ENCODE measurements at places on chromosomes 13 and 19.
A peak's percentile ranks its signal among the peaks of the same experiment; 100 is the strongest.

- no peak for DNase-seq
Observed at GRCh38 chr19:10422046-10422461, 1.7 kb downstream of the PDE4A start.

DNA sequence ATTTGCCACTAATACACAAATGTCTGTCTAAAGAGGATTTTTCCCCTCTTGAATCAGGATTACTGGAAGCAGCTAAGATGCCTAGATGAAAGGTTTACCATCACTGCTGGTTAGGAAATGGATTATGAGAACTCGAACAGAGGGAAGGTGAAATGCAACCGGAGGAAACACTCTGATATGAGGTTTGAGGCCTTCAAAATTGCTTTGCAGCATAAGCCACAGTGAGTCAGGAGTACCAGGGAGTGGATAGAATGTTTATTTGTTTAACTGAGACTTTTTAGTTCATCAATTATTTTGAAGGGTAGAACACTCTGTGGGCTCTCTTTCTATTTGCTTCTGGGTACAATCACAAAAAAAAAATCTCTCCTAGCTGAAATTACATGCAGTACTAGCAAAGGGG, 18.1 kb downstream of the CDADC1 start:
- no peak for DNase-seq

GRCh38 chr13:40105231-40105630, 449.8 kb downstream of the COG6 start:
- DNase-seq: no peak

DNA sequence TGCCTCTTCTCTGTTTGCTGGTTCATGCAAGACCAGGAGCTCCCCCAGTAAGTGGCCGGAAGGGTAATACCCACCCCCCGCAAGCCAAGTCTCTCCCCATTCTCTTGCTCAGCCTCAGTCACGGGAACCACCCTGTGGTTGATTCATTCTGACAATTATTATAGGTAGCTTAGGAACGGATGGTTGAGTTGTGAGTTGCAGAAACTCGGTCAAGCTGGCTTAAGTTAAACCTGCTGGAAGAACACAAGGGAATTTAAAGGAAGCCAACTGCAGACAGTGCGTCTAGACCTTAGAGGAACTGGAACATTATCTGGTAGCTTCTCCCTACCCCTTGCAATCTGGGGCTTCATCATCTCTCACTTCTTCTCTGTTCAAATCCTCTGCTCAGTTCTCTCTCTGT, 8.9 kb downstream of the FPR1 start:
- no peak for DNase-seq

DNA sequence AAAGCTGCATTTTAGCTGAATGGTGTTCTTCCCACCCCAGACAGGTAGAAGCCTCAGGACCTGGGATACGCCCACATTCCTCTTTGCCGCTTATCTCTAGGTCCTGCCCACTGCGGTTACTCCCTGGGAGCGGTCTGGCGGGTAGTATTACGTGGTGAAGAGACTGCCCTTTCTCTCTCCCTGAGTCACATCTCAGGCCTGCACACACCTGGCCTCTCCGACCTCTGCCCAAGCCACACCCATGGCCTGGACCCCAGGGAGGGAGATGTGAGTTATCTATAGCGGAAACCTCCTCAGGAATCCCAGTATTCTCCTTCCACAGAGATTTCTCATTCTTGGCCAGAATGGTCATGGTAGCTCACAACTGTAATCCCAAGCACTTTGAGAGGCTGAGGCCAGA, 17.3 kb downstream of the RHPN2 start:
- DNase-seq: no peak

DNA sequence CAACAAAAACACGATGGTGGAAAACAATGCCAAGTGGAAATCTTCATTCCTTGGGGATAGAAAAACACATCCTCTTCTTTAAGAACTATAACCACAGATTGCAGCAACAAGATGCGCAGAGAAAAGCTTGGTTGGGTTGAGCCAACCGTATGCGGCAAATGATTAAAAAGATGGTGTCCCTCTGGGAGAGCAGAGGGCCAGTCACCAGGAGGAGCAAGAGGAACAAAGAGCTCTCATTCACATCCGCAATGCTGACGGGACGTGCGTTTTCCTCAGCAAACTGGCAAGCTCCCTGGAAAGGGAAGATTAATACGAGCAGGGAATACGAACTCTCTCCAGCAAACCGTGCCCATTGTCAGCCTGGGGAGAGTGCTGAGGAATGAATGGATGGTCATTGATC, 141.6 kb downstream of the KATNAL1 start:
- no peak for DNase-seq

- no peak for DNase-seq
Observed at GRCh38 chr13:51549593-51549992, 34.7 kb upstream of the WDFY2 start.

- no peak for DNase-seq
Observed at GRCh38 chr13:53631511-53631910, 602.9 kb downstream of the OLFM4 start.

GRCh38 chr19:38653028-38653571, 5.7 kb downstream of the ACTN4 start:
- no peak for DNase-seq

GRCh38 chr13:43934273-43934672, 54.6 kb downstream of the LACC1 start:
- DNase-seq: no peak

GRCh38 chr13:95193509-95194230, 107.6 kb downstream of the ABCC4 start:
- no peak for DNase-seq

DNA sequence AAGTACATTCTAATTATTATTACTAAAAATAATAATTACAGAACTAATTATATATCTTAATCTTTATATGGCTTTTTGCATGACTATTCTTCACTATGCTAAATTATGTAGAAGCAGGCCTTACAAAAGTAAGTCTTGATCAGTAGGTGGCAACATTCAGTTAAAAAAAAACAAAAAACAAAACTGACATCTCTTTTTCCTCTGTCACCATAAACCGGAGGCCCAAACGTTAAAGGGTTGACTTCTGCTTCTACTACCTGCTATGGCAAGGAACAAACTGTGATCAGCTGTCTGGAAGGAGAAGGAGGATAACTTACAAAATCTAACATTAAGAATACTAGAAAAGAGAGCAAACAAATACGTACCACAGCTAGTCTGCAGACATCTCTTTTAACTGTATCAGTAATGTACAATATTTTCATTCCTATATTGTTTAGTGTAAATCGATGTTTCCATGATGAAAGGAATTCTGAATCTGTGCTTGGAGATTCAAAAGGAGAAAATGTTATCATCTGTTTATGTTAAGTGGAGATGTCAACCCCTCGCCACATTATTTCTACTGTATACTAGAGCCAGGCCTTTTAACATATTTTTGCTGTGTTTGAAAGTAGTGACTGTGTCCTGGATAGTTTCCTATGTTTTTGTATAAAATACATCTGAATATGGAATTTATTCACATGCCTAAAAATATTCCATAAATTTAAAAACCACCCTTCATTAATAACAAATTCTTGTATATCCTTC, 1525.4 kb downstream of the SLITRK1 start:
- DNase-seq: no peak

- DNase-seq: no peak
Observed at GRCh38 chr13:91572944-91573598, 174.7 kb downstream of the GPC5 start.

DNA sequence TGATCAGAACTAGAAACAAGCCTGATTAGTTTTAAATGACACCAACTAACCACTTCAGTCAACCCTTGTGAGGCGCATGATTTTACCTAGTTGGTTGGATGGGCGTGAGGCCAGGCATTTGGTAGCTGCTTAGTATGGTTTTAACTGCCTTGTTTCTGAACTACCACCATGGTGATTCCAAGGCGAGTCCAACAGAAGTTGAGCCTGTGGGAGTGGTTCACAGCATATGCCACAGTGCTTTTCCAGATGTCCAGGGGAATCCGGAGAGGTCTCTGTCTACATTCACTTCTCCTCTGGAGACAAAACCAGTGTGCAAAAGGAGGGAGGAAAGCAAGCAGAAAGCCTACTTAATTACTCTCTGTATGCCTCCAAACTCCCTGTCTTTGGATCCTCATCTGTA, 524.1 kb downstream of the GPC6 start:
- DNase-seq: no peak

DNA sequence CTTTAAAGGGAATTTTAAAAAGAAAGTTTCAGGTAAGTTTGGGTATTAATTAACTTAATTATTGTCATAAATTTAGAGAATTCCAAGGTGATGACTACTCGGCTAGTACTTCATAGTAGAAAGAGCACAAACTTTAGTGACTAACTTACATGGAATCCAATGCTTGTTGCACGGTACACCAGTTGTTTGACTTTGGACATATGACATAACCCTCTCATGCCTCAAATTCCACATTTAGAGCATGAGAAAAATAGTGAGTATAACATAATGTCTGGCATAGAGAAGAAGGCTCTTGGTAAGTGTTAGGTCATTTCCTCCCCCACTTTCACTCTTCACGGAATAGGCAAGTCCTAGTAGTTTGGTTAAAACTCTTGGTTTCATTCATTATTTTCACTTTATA, 1249.4 kb upstream of the SLC10A2 start:
- no peak for DNase-seq

DNA sequence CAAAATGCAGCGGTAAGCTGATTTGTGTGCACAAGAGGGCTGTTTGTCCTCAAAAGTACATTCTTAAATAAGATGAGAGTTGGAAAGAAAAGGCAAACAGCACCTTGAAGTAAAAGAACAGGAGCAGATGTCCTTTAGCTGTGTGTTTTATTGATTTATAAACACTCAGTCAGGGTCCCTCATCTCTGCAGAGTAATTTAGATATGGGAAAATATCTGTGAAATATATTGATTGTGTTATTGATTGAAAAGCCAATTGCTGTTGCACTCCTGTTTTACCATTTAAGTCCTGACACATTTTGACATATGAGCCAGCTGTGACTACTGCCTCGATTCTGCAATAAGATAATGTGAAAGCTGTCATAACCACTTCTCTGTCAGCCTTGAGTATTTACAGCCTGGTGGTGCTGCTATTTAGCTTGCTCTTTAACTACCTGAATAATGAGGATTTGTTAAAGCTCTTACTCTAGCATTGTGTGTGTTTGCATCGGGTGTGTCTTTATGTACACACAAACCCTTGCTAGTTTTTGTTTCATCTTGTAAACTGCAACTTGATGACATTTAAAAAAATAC, 550.1 kb downstream of the DACH1 start:
- DNase-seq: no peak

DNA sequence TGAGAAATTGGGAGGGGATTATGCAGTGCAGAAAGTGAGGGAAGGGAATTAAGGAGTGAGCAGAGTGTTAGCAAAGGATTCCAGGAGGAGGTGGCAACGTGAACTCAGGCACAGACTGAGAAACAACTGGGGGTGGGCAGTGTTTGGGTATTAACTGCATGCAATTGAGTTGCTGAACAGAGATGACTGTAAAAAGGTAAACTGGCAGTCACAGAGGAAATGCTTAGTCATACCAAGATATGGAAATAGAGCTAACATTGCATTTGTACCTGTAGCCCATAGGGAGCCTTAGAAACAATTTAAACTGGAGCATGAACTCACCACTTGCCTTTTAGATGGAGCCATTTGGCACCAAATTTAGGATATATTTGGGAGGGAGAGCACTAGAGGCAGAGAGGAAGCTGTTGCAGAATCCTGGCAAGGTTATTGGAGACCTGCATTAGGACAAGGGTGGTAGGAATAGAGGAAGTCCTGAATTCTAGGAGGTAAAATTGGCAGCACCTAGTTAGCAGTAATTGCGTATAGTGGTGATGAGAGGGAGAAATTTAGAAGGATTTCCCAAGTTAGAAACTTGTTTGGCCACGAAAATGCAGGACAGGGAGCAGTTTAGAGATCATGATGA, 100.6 kb upstream of the FRY start:
- no peak for DNase-seq

GRCh38 chr13:43113603-43114002, 90.2 kb downstream of the DNAJC15 start:
- no peak for DNase-seq

DNA sequence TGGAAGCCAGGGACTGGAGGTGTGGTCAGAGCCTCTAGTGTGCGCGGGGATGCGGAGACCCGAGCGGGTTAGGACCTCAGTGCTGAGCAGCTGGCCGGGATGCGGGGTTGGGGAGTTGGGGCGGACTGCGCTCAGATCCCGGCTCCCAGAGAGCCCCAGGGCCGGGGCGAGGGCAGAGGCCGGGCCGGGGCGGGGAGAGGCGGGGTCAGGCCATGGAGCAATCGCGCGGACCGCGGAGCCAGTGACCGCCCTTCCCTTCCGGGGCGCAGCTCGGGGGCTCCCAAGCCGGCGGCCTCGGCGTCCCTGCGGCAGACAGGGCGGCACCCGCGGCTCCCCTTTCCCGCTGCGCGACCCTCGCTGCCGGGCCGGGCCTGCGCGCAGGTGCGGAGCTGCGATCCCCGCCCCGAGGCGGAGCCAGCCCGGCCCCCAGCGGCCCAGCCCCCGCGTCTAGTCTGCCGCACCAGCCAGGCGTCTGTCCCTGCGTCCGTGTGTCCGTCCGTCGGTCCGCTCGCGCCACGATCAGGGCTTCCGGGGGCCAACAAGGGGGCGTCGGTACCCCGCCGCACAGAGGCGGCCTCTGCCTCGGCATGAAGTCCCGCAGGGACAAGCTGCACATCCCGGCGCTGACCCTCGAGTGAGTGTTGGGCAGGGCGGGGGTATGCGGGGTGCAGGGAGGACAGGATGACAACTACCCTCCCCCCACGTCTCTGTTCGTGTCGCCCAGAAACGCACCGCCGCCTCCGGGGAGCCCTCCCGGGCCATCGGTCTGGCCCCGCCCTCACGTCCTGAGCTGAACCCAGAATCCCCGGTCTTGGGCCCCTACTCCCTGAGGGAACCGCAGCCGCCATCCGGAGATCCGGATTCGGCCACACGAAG, 12.4 kb downstream of the MAST3 start:
- no peak for DNase-seq

- no peak for DNase-seq
Observed at GRCh38 chr19:15841875-15842569, 26.6 kb upstream of the OR10H1 start.

- DNase-seq: no peak
Observed at GRCh38 chr19:3863648-3864047, 5.2 kb downstream of the ZFR2 start.

GRCh38 chr19:664913-665443, 2.0 kb upstream of the RNF126 start:
- DNase-seq: peak; percentile 49

- no peak for DNase-seq
Observed at GRCh38 chr13:48527955-48528354, 4.9 kb downstream of the RCBTB2 start.

DNA sequence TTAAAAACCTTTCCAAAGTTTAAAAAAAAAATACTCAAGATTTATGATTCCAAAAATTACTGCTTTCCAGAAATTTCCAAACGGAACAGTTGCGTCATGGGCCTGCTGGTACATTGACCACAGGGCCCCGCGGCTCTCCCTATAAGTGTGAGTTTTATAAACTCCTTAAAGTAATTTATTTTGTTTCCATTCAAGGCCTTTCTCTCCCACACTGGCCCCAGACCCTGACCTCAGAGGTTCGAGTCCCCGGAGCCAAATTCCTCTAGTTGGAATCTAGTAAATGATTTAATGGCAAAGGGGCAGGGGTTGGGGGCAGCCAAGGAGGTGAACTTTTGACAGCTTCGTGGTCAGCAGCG, 97.5 kb downstream of the INSR start:
- DNase-seq: no peak

GRCh38 chr13:43996221-43996620, 116.5 kb downstream of the LACC1 start:
- no peak for DNase-seq

Measured in GF-D8 (cell line).